ENCODE measurements at places on chromosomes 12 and 14.
A peak's percentile ranks its signal among the peaks of the same experiment; 100 is the strongest.

GRCh38 chr14:72318648-72319047, 386.4 kb downstream of the RGS6 start:
- peak; percentile 18 for DNase-seq

- no peak for DNase-seq
Measured at GRCh38 chr12:132398386-132398991, 69.1 kb upstream of the GALNT9 start.

- DNase-seq = no peak
Measured at GRCh38 chr12:28966046-28966780, 182.9 kb upstream of the FAR2 start.

DNA sequence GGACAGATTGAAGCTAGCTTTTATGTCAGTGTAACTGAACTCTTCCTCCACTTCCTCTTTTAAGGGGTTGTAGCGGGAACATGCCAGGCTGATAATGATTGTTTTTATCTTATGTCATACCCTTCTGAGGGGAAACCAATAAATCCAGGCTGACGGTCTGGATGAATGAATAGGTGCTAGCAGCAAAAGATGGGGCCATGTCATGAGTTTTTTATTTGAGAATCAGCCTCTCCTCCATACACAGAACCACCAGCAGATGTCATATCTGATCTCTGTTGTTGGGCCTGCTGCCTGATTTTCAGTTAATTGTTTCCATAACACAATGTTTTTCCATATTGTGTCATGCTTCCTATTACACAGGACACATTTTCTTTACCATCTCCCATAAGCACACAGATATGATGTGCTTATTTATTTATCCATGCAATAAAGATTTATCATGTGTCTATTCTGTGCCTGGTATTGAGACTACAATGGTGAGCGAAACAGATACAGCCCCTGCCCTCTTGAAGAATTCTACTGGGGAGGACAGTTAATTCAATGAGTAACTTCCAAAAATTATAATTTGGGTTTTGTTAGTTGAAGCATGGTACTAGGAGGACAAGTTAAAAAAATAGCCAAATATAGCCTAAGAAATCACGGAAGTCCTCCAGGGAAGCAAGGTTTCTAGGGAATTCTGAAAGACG, 33.6 kb upstream of the CRY1 start:
- no peak for DNase-seq

DNA sequence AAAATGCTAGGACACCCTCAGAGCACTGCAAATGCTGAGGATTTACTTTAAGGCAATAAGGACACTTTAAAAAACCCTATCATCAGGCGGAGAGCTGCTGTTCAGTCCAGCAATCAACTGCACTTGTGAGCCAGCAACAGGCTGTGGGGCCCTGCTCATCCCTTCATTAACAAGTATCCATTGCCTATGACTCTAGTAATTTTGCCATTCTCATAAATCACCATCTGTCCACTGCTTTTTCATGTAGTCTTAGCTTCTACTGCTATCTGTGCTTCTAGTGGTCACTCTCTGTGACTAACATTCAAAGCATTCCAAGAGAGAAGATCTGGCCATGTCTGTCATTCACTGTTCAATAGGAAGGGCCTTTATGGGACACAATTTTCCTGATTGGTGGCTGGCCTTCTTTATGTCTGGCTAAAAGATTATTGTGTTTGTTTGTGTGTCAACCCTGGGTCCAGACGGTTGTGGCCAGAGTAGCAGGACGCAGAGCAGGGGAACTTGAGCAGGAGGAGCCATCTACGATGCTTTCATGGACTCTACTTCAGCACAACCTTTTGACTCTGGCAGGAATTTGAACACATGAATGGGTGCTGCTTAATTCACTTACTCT, 3.6 kb upstream of the KRAS start:
- no peak for DNase-seq

- DNase-seq = no peak
Measured at GRCh38 chr14:31419967-31420318, 407 bp downstream of the HEATR5A start.

DNA sequence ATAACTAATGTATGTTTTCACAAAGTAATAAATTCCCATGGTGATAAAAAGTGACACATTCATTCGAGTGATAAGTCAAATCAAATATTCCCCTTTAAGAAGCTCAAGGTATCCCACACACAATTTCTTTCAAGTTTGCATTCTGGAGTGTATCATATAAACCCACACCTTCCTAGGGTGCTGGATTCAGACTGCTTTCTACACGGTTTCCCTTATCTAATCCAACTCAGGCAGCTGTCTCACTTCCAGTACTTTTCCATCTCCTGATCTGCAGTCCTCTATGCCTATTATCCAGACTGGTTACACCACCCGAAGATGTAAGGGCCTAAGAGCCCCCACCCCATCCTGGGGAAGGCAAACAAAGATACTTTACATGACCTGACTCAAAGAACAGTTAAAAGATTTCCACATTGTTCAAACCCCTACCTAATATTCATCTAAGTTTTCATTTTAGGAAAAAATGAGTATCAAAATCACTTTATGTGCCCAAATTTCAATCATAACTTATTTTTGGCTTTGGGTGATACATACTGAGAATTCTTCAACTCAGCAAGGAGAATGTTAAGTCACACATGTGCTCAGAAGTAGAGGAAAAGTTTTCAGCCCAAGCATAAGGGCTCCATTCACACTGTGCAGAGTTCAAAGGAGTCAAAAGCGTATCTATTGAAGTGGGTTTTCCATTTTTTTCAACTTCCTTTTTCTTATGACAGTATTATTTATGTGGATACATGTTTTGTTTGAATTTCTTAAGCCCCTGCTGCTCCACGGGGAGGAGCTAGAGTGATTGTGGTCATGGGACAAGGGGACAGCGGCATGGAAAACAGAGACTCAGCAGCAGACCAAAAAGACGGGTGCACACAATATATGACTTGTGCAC, 41.8 kb downstream of the CORO1C start:
- DNase-seq = no peak

DNA sequence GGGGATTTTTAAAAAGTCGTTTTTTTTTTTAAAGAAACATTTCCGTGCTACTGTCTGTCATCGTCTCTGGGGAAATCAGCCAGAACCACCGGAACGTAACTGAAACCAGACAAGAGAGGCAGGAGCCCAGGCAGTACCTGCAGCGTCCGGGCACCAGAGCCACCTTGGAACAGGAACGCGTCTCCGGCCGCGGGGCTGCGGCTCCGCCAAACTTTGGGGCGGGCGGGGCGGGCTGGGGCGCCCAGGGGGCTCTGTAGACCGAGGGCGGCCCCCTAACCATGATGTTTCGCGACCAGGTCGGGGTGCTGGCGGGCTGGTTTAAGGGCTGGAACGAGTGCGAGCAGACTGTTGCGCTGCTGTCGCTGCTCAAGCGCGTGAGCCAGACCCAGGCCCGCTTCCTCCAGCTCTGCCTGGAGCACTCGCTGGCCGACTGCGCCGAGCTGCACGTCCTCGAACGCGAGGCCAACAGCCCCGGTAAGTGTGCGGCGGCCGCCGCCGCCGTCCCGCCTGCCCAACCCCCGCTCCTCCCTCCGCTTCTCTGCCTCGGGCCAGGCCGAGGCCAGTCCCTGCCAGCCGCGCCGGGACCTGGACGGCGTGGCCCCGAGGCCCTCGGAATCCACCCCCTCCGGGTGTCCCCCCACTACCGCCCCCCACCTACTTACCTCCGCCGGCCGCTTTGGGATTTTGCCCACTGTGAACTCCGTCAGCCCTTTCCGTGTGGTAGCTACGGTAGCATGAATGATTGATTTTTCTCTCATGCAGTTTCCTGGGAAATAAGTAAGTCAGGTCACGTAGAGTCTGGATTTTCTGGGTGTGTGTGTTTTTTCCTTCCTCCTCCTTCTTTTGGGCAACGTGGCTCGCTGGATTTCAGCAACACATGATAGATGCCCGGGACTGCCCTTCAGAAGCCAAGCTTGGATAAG, 972 bp downstream of the SAMD4A start:
- DNase-seq = no peak

DNA sequence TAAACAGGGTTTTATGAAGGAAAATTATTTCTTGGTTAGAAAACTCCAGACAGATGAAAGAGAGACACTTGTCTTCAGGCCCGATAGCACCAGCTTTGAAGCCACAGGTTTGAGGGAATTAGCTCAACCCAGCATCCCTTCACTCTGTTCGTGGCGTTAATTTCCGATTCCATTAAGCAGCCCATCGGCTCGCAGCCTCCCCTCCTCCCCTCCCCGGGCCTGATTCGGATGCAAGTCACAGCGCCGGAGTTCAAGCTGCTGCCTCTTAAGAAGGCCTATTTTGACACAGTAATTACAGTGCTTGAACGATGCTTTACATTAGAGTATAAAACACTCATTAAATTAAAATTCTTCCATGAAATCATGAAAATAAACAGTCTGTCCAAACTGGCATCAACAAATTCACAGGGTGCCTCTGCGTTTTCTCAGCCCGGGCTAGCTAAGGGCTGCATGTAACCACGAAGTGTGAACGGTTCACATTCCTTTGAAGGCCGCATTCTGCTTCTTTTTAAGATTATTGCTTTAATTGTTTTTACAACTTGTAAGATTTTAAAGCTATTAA, 145.8 kb downstream of the DICER1 start:
- DNase-seq = no peak

- no peak for DNase-seq
Measured at GRCh38 chr12:25416516-25416915, 136.6 kb downstream of the LMNTD1 start.

- DNase-seq = no peak
Measured at GRCh38 chr12:84727961-84728360, 184.6 kb downstream of the SLC6A15 start.

DNA sequence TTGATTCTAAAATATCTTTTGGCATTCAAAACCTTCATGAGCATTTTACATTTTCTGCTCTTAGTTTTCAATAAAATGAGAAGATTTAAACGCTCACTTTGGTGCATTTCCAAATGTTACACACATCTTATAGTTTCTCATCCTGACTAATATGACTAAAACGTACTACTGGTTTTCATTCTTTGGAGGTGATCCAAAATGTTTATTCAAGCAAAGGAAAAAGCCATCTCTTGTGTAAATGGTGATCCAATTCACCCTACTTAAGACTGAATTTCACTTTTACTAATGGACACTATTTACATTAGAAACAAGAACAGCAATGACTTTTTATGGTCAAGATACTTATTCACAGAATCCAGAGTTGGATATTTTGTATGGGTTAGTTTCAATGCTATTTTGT, 86.6 kb downstream of the KITLG start:
- no peak for DNase-seq

DNA sequence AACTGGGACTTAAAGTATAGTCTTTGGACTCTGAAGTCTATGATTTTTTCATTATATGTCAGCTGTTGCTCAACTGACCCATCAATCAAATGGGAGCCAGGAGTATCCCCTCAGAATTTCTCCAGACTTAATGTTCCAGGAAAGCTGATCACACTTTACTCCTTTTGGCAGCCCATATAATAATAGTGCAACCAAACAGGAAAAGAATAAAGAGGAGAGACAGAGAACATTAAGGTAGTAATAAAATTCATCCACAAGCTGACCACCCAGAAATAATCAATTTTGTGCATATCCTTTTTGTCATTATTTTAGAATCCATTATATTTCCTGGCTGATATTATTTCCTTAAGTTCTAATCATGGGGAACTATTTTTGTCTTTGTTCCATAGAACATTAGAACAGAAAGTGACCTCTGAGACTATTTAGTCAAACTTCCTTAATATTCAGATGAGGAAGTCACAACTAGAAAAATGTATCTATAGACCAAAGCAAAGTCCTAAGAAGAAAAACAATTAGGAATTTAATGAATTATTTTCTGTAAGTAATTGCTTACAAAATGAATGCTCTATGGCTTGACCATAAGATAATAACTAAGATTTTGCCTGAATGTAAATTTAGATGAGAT, 238.1 kb upstream of the SEL1L start:
- no peak for DNase-seq

DNA sequence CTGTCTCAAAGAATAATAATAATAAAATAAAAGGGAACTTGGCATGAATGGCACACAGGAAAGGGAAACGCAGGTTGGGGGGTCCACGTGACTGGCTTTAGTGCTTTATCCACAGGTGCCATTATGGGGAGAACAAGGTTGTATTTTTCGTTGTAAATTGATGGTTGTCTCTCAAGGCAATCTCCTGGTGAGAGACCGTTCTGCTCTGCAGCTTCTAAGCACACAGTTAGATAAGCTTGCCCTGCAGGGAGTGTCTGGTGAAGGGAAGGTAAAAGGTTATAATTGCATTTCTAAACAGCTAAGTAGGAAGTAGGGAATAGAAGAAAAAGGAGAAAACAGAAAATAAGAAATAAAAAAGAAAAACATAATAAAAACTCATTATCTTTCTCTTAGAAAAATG, 69.1 kb upstream of the CPSF6 start:
- DNase-seq = no peak

- no peak for DNase-seq
Measured at GRCh38 chr12:12046401-12046800, 24.3 kb upstream of the BCL2L14 start.

GRCh38 chr12:105368047-105368646, 37.7 kb downstream of the C12orf75 start:
- DNase-seq = no peak

- DNase-seq = no peak
Measured at GRCh38 chr14:101508196-101508947, 52.9 kb upstream of the DIO3 start.

- peak; percentile 77 for DNase-seq
Measured at GRCh38 chr14:61889914-61890351, 127.7 kb downstream of the SNAPC1 start.

DNA sequence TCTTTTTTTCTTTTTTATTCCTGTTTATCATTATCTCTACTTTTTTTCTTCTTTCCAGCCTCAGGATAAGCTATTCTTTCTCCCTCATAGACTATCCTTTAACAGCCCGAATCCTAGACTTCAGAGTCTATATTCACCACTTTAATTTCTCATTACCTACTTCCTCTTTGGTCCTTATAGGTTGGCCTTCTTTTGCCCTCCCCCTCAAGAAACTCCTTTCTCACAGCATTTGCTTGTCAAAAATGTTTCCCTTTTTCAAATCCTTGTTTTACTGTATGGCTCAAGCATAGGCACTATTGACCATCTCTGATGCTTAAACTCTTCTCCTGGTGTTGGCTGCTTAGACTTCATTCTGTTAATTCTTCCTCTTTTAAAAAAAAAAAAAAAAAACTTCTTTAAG, 52.5 kb downstream of the KIAA0586 start:
- no peak for DNase-seq

GRCh38 chr14:71022939-71023338, 115.7 kb downstream of the PCNX1 start:
- DNase-seq = no peak

DNA sequence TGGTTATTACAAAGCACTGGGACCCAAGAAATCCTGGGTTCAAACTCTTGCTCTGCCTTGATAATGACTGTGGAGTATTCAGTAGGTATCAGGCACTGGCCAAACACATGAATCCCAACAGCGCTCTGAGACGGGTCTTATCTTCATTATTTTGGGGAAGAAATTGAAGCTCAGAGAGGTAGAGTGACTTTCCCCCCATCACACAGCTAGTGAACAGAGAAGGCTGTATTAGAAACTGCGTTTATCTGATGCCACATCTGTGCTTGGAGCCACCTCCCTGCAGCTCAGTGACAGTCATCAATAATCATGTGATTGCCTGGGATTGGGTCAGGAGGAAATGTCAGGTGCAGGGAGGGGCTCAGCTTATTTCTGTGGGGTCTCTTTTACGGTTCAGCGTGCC, 225.4 kb upstream of the LHX5 start:
- DNase-seq = no peak

- DNase-seq = no peak
Measured at GRCh38 chr14:78985668-78986381, 815.7 kb downstream of the NRXN3 start.
